NCI-H510A (cell line): ENCODE measurements at places on chromosomes 6 and 20.

GRCh38 chr6:26556263-26557070, 18.3 kb downstream of the HMGN4 start:
- DNase-seq: peak; percentile 72

DNA sequence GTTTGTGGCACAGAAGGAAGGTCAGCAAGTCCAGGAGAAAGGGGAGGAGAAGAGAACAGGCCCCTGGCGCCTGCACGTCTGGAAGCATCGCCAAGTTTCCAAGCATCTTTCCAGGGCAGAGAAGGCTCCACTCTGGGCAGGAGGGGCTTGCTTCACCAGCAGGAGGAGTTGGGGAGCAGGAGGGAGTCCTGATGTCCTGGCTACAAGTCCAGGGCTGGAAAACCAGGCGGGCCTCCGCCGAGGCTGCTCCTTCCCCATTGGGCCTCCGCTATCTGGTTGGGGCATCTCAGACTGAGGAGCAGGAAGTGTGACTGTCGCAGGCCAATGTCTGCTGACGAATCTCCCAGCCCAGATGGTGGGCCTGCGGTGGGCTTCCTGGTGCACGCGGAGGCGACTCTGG, 421.9 kb downstream of the PREX1 start:
- DNase-seq: no peak

GRCh38 chr6:107646776-107647438, 157.0 kb downstream of the SOBP start:
- no peak for DNase-seq

DNA sequence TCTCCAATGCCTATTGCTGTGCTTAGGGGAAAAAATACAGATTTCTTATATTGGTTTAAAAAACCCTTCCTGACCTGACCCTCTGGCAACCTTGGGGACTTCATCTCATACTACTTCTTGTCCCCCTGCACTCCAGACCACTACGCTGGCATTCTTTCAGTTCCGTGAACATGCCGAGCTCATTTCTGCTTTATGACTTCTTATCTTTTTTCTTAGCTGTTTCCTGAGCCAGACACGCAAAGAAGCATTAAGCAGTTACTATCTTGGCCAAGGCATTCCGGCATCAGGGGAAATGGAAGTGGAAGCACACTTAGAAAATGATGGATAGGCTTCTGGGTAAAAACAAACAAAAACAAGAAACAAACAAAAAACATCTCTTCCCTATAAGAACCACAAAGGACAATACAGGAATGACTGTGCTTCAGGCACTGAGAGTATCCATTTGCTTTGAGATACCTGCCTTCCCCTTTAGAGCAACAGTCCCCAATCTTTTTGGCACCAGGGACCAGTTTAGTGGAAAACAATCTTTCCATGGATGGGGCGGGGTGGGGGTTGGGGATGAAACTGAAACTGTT, 4.4 kb upstream of the CCDC28A start:
- no peak for DNase-seq

GRCh38 chr6:20213271-20213798, 1.1 kb upstream of the MBOAT1 start:
- DNase-seq: no peak

DNA sequence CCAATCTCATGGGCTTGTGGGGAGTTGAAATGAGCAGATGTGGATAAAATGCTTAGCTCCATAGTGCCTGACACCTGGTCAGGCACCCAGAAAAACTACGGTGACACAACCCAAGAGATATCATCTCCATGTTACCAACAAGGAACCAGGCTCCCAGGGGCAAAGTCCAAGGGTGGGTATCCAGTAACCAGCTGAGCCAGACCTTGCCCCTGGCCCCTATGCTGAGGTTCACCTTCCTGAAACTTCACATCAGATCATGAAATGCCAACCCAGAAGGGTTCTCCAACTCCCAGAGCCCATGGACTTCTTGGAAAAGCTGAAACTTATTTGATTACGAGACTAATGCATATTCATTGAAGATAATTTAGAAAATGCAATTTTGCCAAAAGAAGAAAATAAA, 141.8 kb upstream of the KCNG1 start:
- DNase-seq: no peak

DNA sequence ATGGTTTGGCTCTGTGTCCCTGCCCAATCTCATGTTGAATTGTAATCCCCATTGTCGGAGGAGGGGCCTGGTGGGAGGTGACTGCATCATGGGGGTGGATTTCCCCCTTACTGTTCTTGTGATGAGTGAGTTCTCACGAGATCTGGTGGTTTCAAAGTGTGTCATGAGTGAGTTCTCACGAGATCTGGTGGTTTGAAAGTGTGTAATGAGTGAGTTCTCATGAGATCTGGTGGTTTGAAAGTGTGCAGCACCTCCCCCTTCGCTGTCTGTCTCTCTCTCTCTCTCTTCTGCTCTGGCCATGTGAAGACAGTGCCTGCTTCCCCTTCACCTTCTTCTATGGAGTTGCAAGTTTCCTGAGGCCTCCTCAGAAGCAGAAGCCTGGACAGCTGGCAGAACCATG, 87.6 kb downstream of the MYLK4 start:
- DNase-seq: no peak
